ENCODE measurements at places on chromosomes 2 and 18.

DNA sequence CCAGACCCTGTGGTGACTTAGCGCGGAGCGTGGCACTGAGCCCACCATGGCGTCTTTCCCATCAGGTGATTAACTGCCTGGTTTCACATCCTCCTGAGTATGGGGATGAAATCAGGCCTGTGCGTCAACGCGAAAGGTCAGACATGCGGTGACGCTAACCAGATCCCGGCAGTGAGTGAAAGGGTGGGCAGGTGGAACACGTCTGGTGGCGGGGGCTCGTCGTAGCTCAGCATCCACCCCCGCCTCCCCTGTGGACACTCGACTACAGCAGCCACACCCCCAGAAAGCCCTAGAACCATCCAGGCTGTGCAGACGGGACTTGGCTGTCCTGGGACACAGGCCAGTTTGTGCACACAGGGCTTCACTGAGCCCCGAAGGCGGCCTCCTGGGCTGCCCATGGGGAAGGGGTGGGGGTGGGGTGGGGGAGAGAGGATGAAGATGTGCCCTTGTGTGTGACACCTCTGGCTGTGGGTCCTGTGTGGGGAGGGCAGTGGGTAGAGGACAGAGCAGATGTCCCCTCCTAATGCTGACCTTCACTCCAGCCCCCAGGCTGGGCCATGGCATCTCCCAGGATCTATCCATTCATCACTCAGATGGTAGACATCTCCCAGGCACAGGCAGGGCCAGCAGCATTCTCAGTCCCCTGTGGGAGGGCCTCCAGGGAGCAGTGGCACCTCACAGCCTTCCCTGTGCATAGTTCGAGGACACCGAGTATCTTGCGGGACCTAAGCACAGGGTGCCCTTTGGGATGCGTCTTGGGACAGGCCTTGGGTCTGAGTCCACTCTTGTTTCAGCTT is 27.5 kb downstream of the RAMP1 start:
- DNase-seq: no peak

- DNase-seq: no peak
Observed at GRCh38 chr2:10452312-10452711, 4.2 kb upstream of the ODC1 start.

GRCh38 chr18:45785134-45785533 is 40.3 kb upstream of the SIGLEC15 start:
- no peak for DNase-seq

DNA sequence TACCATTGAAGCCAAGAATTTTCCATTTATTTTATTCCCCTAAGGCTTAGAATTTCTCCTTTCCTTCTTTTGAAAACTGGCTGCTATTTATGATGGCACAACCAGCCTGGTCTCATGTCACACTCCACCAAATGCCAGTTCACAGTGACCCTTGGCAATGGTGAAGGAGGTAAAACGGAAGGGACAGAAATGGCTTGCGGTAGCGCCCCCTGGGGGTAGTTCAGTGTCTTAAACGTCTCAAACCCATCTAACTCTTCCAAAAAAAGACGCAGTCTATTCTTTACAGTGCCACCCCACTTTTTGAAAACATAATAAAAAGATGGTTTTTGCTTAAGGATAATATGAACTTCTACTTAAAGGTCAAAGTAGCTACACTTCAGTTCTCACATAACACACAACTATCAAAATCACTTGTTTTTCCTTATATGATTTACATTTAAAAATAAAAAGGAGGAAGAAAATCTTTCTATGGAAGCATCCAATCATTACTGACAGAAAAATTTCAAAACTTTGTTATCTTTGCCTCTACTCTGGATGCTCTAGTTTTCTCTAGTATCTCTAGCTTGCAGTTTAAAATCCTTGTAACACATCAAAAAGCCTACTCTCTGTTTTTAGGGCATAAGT is 28.0 kb downstream of the PNO1 start:
- peak; percentile 32 for DNase-seq
